Hepatocyte (in vitro differentiated cells): ENCODE measurements at places on chromosomes 3 and 15. TPM values are rescaled to one million over a fixed set of nuclear protein-coding genes. Genes with fewer than 3 reads are reported as not detected.

DNA sequence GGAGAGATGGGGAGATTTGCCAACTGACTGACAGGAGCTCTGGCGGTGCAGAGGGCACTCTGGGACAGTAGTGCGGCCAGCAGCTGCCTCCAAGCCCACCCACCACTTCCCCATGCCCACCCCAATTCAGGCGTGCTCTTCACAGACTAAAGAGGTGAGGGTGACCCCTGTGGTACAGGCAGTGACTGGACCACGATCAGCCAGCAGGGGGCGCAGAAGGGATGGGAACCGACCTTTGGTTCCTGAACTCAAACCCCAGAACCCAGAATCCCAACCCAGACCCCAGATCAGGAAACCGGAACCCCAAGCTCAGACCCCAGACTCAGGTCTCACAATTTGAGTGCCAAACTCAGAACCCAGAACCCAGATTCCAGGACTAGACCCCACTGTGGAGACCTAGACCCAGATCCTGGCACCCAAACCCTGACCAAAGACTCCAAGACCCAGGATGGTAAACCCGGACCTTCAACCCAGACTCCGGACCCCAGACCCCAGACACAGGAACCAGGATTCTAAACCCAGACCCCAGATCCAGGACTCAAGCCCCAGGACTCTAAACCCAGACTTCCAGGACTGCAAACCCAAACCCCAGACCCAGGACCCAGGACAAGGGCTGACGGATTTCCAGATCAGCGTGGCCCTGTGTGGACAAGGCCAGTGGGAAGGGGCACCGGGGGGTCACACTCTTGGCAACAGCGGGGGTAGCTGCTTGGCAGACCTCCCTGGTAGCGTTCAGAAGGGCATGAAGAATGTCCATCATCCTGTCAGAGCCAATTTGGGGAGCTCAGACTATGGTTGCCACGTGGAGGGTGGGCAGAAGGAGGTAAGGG is 3.7 kb upstream of the MYL3 start:
- peak; percentile 83 for DNase-seq

DNA sequence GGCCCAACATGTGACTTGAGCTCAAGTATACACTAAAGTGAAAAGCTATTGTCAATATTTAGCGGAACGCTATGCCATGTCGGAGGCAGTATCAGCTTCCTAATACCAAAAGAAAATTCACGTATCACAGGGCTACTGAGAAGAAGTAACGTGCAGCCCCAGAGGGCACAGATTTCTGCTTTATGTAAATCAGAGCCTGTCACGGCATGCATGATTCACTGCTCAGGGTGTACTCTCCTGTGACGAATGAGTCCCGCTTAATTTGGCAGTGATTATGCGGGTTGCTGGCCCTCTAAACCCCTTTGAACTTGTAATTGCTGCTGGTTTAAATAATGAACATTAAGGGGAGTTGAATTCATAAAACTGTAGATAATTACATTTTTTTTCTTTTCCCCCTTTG is 85.3 kb downstream of the MEIS2 start:
- DNase-seq = peak; percentile 41

- peak; percentile 55 for DNase-seq
Measured at GRCh38 chr3:192408007-192408646, 319.2 kb downstream of the FGF12 start.

- DNase-seq = no peak
Measured at GRCh38 chr3:127206611-127207516, 13.9 kb downstream of the PRR23E start.

GRCh38 chr3:94647131-94647530 is 584.3 kb downstream of the NSUN3 start:
- no peak for DNase-seq

GRCh38 chr15:74050556-74051234 is 31.7 kb downstream of the GOLGA6A start:
- no peak for DNase-seq

GRCh38 chr15:50747523-50747922 is 18.0 kb downstream of the SPPL2A start:
- DNase-seq = no peak

DNA sequence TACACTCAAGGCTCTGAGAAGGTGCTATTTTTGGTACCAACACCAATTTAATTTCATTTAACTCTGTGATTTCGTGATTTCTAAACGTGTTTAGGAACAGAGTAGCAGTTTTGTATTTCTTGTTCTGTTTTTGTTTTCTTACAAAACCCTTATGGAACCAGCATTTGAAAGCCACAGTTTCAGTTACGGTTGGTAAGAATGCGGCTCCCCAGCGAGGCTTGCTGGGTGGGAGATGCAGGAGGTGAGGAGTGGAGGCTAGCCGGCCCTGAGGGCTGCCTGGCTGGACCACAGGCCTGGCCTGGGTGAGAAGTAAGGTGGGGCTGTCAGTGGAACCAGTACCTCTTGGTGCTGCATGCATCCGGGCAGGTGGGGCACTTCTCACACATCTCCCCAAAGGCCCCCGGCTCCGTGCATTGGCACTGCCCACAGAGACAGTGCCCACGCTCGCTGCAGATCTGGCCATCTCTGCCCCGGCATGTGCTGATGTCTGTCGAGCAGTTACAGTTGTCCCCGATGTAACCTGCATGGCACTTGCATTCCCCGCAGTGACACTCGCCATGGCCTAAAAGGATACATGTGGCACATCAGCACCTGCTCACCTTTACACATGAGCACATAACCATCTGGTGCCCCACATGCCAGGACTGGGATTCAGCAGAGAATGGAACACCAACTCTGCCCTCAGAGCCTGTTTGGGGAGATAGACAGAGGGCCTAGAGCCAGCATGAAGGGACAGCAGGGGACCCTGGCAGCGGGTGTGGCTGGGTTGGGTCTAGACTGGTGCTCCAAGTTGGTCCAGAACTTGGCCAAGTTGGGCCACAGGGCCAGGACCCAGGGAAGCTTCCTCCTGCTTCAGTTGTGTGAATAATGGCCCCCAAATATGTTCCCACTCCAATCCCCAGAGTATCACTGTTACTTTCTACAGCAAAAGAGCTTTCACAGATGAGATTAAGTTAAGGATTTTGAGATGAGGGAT is 43.4 kb downstream of the UMPS start:
- no peak for DNase-seq

DNA sequence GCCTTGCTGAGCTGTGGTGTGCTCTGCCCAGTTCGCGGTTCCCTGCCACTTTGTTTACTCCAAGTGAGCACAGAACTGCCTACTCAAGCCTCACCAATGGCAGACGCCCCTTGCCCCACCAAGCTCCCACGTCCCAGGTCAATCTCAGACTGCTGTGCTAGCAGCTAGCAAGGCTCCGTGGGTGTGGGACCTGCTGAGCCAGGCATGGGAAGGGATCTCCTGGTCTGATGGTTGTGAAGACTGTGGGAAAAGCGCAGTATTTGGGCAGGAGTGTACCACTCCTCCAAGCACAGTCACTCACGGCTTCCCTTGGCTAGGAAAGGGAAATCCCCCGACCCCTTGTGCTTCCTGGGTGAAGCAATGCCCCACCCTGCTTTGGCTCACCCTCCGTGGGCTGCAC is 45.0 kb downstream of the SLC12A6 start:
- no peak for DNase-seq

DNA sequence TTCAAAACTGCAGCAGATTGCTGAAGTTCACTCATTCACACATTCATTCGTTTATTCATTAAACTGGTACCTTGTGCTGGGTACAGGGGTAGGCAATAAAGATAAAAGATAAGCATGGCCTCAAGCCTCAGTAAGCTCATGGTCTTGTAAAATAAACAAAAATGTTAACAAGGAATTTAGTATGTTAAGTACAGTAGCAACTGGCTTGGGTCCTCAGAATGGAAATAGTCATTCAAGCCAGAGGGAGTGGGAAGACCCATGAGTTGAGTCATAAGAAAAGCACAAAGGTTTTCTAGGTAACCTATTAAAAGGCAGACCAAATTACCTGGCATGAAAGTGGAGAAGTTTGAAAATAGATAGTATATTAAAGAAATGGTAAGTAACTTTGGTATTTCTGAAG is 163.3 kb downstream of the CDIN1 start:
- peak; percentile 6 for DNase-seq

DNA sequence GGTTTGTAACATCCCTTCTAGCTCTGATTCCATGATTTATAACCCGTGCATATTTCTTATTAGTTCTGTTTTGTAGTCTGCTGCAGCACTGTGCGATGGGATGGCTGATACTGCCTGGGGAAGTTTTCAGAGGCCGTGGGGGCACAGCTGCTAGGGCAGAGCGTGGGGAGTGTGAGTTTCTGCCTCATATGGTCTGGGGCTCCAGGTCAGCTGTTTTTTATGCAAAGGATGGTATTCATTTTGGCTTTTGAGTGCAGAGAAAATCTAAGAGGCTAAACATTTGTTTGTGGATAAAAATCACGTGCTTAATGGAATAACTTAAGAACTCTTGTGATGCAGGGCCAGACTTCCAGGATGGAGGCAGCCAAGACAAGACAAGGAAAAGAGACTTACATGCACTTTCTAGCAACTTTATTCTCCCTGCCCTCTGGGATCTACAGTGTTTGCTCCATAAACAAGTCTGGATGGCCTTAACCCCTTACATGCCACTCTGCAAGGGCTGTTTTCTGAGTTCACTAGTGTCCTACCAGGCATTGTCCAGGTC is 45.5 kb upstream of the CFAP161 start:
- DNase-seq = no peak

DNA sequence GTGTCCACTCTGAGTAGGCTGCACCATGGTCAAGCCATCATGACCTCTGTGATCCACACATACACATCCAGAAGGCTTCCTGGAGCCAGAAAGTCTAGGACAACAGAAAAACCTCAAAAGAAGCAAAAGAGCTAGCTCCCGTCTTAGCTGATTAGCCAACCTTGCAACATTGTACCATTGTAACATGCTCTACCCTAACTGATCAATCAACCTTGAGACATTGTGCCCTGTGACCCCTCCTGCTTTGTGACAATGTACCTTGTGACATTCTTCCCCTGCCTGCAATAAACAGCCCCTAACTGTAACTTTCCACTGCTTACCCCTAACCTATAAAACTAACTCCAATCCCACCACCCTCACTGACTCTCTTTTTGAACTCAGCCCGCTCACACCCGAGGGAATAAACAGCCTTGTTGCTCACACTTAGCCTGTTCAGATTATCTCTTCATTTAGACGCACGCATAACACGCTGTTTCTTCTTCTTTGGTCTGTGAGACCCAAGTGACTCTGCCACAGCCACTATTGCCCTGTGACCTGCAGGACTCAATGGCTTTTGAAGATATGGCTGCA is 1104.6 kb downstream of the OTOL1 start:
- no peak for DNase-seq

GRCh38 chr15:60797444-60798040 is 318.6 kb upstream of the ICE2 start:
- no peak for DNase-seq

- no peak for DNase-seq
Measured at GRCh38 chr3:72369681-72370080, 478.6 kb downstream of the SHQ1 start.

DNA sequence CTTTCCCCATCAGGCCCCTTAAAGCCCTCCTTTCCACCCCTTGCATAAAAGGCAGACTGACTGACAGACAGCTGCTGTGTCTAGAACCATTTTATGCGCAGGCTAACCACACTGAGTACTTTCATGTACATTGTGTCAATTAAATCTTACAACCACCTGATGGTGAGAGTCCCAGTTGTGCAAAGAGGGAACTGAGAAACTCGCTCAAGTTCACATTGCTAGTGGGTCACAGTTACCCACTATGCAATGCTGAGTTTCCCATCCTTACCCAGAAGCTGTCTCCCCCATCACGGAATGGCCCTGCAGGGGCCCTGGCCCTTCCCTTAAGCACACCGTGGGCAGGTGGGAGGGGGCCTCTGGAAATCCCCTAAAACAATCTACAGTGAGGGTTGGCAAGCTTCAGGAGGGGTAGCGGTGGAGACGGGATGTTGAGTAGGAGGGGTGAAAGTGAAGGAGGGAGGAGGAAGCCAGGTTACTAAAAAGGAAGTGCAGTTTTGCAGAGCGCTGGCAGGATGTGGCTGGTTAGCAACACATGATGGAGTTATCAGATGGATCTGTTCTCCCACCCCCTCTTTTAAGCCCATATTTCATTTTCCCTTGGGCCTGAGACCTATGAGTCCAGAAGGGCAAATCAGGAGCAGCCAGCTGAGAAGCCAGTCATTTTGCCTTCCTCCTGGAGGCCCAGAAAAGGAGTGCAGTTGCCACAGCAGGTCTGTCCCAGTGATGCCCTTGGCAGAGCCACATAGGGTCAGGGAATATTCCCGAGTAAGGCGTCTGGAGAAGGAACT is 30.0 kb downstream of the STARD5 start:
- no peak for DNase-seq

DNA sequence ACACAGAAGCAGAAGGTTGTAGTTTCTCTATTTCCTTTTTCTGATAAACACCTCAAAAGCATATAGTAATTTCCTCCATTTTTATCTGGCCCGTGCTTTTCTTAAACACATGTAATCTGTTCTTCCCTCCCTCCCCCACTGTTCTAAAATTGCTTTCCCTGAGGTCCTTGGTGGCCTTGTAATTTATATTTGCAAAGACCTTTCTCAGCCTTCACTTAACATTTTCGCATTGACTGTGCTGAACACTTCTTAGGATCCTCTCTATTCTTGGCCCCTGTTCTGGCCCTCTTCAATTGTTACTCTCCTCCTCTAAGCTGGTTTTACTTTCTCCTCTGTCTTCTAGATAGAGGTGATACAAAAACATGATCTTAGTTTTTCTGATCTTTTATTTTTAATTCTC is 28.3 kb downstream of the GAP43 start:
- no peak for DNase-seq

DNA sequence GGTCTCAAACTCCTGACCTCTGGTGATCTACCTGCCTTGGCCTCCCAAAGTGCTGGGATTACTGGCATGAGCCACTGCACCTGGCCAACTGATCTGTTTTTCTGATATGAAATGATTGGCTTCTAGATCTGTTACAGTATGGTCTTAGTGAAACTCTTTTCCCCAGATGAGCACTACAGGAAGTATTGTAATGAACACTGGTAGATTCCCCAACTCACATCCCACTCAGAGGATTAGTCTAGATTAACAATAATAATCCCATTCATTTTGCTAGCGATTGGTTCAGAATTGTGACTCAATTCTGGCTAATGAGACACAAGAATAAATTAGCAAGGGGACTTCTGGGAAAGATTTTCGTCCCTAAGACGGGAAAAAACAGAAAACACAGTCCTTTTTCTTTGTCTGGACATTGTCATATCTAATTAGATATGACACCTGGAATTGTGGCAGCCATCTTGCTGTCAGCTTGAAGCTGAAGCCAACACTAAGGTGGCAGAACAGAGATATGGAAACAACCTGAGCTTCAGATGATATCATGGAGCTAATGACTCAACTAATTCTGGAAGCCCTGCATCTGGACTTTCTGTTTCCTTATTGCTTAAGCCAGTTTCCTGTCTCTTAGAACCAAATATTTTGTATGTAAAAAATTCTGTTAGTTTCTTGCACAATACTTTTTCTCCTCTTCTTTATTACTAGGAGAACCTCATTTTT is 17.4 kb upstream of the NPTN start:
- peak; percentile 41 for DNase-seq

- DNase-seq = no peak
Measured at GRCh38 chr3:66633402-66634381, 132.9 kb upstream of the LRIG1 start.

Gene SPG21
- total RNA-seq = 86.4 and 111 TPM in 2 replicates

Gene WNT5A
- total RNA-seq = 96.0 and 129 TPM in 2 replicates

Gene GALK2
- total RNA-seq = 27.5 and 31.4 TPM in 2 replicates

Gene TOPAZ1
- not detected in 2 replicates for total RNA-seq

Gene CHRNA7
- 4.0 TPM in 2 replicates for total RNA-seq

Gene FEZF2
- total RNA-seq = not detected in 2 replicates

Gene EPHA6
- 14.3 and 16.7 TPM in 2 replicates for total RNA-seq

Gene ADAMTS17
- 2.7 and 3.7 TPM in 2 replicates for total RNA-seq
